Heart left ventricle (tissue), 16 donors: ENCODE measurements at places on chromosomes 6 and 20.

- DNase-seq, result no peak
Measured at GRCh38 chr6:97594844-97595243, 311.8 kb upstream of the MMS22L start.

DNA sequence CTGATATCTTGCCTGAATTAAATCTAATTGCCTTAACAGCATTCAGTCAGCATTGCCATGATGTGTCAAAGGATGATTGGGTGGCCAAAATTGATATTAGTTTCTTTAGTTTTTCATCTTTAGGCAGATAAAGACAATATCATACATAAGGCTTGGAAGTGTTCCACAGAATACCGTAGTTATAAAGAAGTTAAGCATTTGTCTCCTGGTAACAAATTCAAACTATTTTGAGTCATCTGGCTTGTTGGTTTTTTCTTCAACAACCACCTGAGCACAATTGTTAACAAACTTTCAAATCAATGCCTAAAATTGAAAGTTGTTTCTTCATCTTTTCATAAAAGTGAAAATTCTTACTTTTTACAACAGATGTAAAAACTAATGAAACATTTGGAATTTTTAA, 47.5 kb upstream of the ADGRF5 start:
- DNase-seq, result no peak

DNA sequence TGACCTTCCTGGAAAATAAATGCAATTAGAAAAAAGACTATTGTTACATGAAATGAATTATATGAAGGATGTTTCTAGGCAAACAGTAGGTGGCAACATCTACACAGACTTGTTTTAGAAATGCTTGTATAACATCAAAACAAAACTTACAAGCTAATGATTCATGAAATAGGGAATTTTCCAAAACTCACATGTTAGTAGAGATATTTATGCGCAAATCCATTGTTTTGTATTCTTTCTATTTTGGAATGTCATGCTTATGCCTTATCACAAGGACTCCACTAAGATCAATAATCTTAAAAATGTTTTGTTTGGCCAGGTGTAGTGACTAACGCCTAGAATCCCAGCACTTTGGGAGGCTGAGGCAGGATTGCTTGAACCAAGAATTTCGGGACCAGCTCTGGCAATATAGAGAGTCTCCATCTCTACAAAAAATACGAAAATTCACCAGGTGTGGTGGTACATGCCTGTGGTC, 32.3 kb upstream of the LGSN start:
- no peak for DNase-seq

DNA sequence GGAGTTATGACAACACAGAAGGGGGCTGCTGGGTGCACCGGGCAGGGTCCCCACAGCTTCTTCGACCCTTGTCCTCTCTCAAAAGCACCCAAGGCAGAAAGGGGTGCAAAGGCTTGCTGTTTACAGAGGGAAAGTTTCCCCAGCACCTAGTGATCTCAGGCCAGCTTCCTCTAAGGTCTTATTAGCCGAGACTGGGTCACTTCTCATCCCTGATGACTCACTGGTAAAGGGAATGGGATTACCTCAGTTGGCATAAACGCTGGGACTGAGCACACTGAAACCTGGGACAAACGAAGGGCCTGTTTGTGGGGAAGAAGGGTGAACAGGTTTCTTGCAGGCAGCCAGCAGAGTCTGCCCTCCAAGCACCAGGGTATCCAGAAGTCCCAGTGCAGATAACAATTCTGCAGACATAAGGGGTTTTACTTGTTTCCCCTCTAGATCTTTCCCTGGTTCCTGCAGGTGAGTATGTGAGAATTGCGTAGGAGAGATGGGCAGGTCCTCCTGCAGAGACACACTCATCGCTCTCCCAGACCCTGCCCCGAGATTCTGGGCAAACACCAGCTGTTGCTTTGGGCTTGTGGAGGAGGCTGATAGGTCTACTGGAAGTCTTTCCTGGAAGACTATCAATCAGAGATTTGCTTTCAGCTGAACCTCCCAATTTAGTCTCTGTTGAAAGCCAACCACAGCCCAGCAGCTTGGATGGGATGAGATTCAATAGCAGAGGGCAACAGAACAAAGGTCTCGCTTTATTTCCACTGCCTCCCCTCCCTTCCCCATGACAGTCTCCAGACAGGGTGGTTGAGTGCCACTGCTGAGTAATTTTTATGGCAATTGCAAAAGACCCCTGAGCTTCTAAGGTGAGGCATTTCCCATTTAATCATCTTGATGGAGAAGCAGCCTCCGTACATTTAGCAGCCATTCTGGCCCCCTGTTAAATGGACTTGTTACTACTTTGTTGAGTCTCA, 25.7 kb downstream of the KCNG1 start:
- DNase-seq, result no peak

DNA sequence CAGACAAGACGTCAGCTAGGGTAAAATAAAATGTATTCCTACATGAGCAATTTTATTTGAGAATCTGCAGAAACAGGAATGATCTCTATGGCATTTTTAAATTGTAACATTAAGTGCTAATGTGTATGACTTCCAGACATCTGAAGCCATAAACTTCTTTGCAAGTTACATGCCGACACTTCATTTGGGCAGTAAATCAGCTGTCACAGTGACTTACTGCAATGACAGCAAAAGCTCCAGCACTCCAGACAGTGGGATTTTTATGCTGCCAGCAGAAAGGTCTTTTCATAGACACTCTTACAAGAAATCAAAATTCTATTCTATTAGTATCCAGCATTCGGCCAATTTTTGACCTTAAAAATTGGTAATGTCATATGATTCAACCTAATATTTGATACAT, 156.3 kb upstream of the SNX9 start:
- DNase-seq, result no peak
